Upper lobe of right lung (tissue), 1 donor: ENCODE measurements at places on chromosomes 7 and 10. TPM values are rescaled to one million over a fixed set of nuclear protein-coding genes. Genes with fewer than 3 reads are reported as not detected.

MEIG1 gene
- total RNA-seq: not detected

DNA sequence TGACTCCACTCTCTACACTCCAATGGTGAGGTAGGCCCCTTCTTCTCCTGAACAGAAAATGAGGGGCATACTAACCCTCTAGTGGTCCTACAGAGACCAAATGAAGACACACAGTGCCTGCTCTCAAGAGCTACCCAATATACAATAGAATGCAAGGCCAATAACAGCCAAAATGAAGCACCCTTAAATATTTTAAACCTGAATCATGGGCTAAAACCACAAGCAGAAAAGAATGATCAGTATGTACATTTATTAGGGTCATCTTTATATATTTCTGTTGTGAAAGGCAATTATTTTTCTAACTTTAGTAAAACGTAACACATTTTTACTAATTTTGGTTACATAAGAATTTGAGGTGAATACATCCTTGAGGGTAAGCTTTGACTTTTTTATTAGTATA lies 49.9 kb upstream of the COL1A2 start:
- DNase-seq: no peak

GRCh38 chr7:16668049-16668858 lies 22.3 kb downstream of the BZW2 start:
- peak; percentile 73 for DNase-seq

GRCh38 chr10:15121707-15122106 lies 24.6 kb downstream of the RPP38 start:
- DNase-seq: no peak

GRCh38 chr10:133438711-133439273 lies 14.4 kb upstream of the SPRN start:
- no peak for DNase-seq
